ENCODE measurements at places on chromosomes 13 and 19.

DNA sequence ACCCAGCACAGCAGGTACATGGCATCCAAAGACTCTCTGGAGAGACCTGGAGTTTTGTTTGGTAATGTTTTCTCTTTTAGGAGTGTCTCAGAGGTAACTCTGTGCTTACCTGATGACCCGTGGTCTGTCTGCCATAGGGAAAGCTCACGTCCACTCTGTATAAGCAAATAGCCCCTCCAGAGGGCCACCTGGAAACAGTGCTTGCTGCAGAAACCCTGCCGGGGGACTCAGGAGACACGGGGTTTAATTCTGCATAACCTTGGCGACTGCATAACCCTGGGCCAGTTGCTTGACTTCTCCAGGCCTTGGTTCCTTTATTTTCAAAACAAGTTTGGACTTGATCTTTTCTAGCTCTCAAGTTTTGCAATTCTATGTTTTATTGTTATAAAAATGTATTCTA is 187.2 kb upstream of the SOX1 start:
- DNase-seq = no peak

DNA sequence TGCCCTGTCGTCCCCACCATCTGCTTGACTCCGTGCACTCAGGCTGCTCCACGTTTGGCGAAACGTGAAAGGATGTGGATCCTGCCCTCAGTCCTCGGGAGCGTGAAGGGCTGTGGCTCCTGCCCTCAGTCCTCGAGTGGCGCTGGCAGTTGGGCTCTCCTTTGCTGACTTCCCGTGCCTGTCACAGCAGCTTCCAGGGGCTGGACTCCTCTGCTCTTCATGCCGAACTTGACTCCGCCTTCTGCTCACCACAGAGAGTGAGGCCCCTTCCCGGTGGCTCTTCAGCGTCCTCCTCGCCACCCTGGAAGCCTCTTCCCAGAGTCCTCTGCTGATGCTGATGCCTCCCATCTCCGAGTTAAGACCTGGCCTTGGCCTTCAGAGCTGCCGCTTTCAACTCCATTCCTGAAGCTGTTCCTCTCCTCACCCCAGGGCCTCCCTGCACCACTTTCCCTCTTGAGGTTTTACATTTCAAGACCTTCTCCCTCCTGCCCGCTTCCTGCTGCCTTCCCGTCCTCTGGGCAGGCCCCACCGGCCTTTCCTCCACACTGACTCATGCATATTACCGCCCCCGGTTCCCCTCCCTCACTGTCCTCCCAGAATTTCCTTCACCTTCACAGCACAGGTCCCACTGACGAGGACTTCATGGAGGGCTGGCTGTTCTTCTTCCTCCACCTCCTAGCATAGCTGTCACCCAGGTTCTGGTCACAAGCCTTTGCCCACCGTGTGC is 111.7 kb downstream of the SHISA2 start:
- no peak for DNase-seq

DNA sequence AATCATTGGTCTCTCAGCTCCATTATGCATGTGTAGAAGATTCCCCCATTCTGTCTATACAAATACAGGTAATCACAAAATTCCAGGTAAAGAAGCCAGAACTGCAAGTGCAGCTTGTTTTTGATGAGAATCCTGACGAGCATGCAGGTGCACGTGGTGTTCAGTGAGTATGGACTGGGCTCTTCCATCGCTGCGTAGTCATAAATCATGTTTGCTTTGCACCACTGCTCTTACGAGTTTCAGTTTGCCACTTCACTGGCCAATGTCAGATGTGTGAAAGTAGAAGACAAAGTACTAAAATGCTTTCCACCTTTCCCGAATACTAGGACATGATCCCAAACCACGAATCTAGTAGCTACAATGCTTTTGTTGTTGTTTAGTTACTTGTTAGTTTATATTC is 390.7 kb downstream of the LIG4 start:
- DNase-seq = no peak

GRCh38 chr19:15234431-15235130 is 2.3 kb upstream of the EPHX3 start:
- DNase-seq = no peak

GRCh38 chr13:20230913-20231838 is 943 bp downstream of the GJB6 start:
- DNase-seq = peak; percentile 1

GRCh38 chr13:70534466-70534865 is 426.2 kb upstream of the KLHL1 start:
- DNase-seq = no peak

GRCh38 chr13:92354583-92354982 is 872.0 kb upstream of the GPC6 start:
- no peak for DNase-seq

DNA sequence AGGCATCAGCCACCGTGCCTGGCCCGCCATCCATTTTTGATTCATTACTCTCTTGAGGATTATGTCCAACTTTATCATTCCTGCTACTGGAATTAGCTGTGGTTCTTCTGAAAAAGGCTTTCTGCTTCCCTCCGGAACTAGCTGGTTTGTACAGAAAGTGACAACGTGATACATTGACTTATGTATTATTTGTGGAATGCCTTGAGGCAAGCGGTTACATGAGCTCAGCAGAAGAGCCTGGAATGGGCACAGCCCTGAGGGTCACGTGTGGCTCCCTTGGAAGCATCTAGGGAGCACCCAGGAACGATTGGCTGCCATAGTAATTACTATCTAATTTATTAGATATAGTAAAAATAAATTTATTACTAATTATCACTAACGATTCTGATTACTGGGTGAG is 14.4 kb upstream of the RETN start:
- no peak for DNase-seq

- DNase-seq = peak; percentile 56
Measured at GRCh38 chr19:47813304-47813994, 8.3 kb upstream of the CRX start.

GRCh38 chr19:2305452-2306280 is 2.3 kb downstream of the LINGO3 start:
- no peak for DNase-seq

- DNase-seq = no peak
Measured at GRCh38 chr19:44803442-44804428, 5.2 kb upstream of the BCAM start.

DNA sequence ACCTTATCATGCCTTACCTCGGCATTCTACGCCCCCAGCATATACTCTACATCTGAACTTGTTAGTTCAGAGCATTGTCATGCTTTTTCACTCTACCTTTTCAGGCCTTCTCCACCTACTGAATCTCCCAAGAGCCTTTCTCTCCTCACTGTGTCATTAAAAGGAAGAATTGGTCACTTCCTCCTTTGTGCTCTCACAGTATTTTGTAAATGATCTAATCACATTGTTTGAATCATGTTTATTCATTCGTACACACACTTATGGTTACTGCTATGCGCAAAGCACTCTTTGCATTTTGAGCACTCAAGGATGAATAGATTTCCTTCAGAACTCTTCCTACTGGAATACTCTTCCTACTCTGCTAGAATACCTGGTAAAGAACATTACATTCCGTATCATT is 15.8 kb upstream of the ELF1 start:
- no peak for DNase-seq

GRCh38 chr13:82011355-82011754 is 1670.4 kb upstream of the SPRY2 start:
- DNase-seq = no peak

GRCh38 chr13:99970651-99971575 is 654 bp downstream of the ZIC5 start:
- no peak for DNase-seq

DNA sequence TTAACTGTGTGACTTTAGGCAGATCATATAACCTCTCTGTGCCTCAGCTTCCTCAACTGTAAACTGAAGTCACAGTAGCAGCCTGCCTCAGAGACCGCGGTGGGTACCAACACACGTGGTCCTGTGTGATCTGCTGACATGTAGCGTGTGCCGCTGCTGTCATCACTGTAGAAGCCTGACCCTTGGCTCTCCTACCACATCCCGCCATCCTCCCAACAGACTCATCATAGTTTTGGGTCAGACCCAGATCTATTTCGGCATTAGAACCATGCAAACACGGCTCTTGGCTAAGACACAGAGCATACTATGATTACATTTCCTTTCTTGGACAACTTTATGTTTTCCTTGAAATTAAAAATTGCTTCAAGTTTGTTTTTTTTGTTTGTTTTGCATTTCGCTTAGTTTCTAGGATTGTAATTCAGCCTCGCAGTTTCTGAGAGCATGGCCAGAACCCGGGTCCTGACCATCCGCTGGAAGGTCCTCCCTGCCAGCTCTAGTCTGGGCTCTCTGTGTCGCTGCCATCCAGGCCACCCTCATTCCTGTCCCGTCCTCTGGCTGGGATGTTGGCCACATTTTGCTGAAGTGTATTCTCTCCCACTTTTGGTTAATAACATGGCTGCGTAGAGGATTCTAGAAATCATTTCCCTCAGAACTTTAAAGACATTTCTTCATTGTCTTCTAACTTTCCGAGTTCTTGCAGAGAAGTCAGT is 53.0 kb downstream of the GGACT start:
- DNase-seq = no peak

DNA sequence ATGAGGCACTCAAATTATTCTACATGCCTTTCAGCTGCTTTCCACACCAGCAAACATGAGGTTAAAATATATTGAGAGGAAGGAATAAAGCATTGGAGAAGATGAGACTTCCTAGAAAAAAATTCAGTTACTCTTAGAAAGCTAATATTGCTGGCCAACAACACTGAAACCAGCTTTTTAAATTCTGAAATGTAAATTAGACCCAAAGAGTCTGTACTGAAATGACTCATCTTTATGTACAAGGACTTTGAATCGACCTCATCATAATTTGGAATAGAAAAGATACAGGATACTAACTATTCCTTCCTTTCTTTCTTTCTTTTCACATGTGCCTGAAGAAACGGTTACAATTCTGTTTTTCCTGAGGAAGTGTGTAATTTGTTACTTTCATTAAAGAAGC is 6.5 kb upstream of the HSPH1 start:
- DNase-seq = no peak

DNA sequence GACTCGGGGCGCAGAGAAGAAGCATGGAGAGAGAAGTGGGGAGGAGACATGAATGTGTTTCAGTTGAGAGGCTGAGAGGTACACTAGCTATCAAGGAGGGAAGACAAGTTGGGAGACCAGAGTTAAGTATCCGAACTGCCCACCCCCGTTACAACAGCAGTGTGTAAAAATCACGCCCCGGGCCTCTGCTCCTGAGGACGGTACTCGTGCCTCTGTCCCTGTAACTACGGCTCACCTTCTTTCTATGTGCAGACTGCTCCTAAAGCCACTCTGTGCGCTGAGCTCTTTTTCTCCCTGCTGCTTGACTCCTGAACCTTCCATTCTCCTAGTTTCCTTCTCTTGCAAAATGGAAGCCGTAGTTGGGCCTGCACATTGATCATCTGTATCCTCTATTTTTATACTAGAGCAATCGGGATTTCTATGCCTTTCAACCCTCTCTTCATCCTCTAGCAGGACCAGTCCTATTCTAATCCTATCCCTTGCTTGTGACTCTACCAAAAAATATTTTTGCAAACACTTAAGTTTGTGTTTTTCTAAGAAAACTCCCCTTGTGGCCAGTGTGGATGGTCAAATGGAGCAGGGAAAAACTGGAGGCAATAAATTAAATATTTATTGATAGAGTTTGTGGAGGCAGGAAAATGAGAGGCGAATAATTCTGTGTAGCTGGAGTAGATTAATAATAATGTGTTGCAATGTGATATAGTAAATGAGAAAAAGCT is 569 bp downstream of the POLR1D start:
- DNase-seq = no peak

DNA sequence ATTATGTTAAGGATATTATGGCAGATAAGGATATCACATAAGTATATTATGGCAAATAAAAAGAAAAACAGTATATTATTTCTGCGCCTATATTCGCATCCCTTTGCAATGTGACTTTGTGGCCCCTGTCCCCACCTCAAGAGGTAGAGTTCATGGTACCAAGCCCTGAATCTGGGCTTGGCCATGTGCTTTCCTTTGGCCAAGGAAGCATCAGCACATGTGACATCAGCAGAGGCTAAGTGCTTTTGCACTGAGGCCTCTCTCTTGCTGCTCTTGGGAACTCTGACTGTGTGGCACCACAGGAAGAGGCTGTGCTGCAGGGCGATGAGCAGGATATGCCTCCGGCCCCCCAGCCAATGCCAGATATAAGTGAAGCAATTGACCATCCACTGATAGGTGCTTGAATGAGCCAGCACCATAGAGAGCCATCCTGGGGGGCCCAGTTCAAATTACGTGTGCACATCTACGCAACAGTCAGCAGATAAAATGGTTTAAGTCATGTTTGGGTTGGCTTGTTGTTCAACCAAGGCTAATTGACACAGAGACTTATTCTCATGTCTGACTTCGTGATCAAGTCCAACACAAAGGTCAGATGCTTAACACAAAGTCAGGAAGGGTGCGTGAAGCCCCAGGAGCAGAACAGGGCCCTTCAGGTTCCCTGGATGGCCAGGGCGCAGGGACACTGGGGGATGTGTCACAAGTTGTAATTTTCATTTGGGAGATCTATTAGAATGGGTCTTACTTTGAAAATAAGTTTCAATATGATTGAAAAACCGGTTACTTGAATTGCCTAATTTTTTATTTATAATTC is 173.3 kb downstream of the COL4A1 start:
- no peak for DNase-seq

DNA sequence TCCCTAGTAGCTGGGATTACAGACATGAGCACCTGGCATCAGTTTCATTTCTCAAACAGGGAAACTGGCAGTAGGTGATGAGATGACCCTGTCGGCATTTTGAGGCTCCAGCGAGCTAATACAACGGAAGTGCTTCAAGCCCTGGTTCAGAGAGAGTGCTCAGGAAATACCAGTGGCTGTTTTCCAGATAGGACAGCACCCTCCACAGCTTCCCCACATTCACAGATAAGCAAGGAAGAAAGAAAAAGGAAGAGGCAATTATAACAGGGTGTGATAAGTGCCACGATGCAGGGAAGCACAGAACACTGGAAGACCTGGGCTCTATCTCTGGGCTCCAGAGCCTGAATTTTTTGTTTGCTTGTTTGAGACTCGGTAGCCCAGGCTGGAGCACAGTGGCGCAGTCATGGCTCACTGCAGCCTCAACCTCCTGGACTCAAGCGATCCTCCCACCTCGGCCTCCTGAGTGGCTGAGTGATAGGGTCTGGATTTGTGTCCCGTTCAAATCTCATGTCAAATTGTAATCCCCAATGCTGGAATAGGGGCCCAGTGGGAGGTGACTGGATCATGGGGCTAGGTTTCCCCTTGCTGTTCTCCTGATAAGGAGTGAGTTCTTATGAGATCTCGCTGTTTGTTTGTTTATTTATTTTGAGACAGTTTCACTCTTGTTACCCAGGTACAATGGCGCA is 43.5 kb downstream of the PIN1 start:
- DNase-seq = no peak

- no peak for DNase-seq
Measured at GRCh38 chr13:29934531-29935308, 84.3 kb upstream of the UBL3 start.

All from T-cell (primary cell).